ENCODE measurements at places on chromosomes 12 and 14.

GRCh38 chr14:88823968-88824313, 510 bp upstream of the TTC8 start:
- no peak for DNase-seq

DNA sequence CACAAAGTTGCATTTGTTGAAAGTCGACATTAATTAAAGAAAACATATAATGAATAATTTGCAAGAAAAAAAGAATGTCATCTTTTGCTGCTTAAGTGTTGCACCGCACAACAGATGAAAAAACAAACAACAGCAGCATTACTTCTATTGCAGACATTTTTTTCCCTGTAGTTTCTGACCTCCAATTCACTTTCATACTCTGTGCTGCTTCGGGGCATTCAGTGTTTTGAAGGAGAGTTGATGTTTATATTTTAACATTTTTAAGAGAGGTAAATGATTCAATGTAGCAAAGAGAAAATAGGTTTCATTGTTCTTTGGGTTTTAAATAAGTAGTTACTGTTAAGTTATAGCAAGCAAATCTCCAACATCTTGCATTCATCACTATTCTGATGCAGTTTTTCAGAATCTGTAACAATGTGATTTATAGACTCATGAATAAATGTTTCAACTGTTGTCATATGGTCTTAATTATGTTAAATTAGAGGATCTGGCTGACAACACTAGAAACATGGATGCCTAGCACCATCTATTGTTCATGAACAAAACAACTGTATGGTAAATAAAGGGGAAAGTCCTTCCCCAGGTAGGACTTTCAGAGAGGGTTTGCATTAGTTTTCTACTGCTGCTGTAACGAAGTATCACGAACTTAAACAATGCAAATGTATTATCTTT, 168.1 kb downstream of the BCAT1 start:
- DNase-seq, result no peak

DNA sequence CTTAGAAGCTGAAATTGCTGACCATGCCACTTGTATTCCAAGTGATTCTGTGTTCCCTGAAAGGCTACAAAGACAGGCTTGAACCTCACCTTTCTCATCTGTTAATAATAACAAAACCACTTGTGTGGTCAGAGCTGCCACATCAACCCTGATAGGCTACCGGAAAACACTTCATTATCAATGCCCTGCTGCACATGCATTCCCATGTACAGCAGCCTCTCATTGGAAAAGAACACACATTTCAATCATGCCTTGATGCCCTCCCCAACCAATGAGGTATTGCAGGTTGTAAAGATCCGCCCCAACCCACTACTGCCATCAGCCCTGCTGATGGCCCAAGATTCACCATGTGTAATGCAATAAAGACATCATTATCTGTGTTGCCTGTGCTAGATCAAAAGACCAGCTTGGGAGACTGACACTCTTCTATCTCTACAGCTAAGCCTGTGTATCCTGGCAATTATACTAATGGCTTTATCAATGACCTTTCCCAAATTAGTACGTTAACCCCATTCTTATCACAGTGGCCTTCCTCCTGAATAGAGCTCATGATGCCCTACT, 2.8 kb downstream of the GPR19 start:
- DNase-seq, result no peak

DNA sequence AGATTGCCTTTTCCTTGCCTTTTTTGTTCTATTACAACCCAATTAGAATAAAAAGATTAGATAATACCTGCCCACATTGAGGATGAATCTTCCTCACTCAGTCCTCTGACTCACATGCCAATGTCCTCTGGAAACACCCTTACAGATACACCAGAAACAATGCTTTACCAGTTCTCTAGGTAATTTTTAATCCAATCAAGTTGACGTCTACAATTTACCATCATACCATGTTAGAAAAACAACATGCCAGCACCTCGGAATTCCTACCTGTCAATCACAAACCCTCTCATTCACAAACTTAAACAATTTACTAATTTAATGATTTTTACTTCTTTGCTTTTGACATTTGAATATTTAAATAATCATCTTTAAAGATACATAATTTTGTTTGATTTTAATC, 953.8 kb downstream of the TRHDE start:
- no peak for DNase-seq

- DNase-seq, result no peak
Observed at GRCh38 chr12:41892302-41892701, 252.4 kb downstream of the GXYLT1 start.

- no peak for DNase-seq
Observed at GRCh38 chr12:45138609-45139008, 77.3 kb upstream of the ANO6 start.

DNA sequence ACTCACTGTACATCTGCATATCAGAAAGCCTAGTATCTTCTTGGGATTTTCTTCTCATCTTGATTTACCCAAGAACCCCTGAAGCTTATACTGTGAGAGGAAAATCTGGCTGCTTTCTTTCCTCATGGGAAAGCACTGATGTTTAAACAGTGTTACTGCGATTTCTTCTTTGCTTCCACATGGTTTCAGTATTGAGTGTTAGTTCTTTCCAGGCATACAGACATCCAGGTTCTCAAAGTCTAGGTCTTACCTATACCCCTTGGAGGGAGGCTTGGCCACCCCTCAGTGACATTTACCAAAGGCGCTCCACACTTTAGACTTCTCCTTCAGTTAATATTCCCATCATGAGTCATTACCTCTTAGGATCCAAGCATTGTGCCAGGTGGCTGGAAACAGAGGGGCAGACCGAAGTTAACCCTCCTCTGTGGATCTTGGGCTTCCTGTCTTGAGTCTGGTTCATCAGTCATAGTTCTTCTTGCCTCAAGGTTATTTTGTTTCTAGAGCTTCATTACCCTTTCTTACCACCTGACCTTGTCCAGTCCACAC, 79.1 kb downstream of the TMEM117 start:
- no peak for DNase-seq

DNA sequence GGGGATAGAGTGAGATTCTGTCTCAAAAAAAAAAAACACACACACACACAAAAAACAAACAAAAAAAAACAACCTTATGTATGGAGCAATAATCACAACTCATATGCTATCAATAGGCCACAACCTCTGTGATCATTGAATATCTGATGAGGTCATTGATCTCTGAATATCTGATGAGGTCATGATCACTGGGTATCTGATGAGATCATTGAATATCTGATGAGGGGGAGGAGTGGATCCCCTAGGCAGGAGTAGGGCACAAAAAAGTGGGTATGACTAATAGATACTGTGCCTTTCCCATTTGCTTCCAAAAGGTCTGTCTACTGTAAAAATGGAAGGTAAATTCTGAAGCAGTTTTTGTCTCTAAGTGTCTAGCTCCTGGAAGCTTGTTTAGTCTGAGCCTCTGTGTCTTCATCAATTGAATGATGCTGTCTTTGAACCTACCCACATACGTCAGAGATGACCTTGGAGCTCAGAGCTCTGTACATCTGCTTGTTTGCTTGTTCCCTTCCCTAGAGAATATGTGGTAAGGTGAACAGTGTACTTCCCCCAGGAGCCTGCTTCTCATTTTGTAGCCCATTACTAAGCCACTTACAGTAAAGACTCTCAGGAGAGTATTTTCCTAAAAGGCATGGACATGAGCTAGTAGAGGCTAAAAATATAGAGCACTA, 13.6 kb downstream of the PAH start:
- no peak for DNase-seq

- no peak for DNase-seq
Observed at GRCh38 chr14:36975834-36976233, 196.6 kb downstream of the SLC25A21 start.

DNA sequence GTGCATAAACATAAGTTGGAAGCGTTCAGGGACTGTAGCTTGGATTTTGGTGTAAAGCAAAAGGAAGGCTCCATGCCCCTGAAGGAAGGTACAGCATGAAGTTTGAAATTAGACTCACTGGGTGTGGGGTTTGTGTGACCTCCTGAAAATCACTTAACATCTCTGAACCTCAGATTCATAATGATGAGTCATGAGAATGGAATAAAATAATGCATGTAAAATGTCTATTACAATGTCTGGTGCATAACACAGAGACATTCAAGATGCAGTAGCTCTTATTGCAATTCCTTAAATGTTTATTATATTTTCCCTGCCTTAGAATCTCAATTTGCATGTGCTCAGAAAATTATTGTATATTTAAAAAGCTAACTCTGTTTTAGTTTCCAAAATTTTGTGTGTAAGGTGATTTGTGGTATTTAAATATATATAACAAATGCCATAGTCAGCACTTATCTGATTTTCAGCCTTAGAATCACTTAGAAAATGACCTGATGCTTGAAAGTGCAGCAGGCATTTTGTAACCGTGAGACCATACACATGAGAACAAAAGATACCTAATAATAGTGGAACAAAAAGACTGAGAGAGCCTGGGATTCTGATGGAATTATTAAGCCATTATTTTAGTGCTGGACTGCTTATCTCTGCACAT, 66.3 kb downstream of the E2F7 start:
- DNase-seq, result no peak

- DNase-seq, result no peak
Observed at GRCh38 chr14:61140872-61141271, 140.3 kb downstream of the TMEM30B start.

- DNase-seq, result no peak
Observed at GRCh38 chr12:112942572-112942971, 4.3 kb downstream of the OAS3 start.

GRCh38 chr14:32073537-32074189, 3.4 kb upstream of the ARHGAP5 start:
- peak; percentile 80 for DNase-seq

GRCh38 chr14:90747909-90748308, 68.3 kb downstream of the TTC7B start:
- no peak for DNase-seq

DNA sequence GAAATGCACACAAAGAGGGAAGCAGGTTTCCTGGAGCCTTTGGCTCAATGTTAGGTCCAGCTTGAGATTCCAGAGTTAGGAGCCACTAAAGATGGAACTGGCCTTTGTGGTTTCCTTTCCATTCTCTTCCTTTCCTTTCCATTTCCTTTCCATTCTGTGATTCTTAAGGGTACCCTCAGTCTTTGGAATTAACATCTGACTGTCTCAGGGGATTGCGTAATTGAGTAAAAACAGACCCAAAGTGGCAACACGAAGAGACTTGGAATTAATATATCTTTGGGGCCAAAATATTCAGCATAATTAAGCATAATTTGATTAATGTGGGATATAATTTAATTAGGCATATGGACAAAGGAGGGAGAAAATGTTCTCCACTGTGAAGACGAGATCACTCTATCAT, 205.6 kb downstream of the CRADD start:
- DNase-seq, result no peak

Measured in putamen (tissue), 1 donor.